ENCODE measurements at places on chromosomes 2 and 18. TPM values are rescaled to one million over a fixed set of nuclear protein-coding genes. Genes with fewer than 3 reads are reported as not detected.

The MFSD2B gene
- total RNA-seq: 0.48 TPM

The NT5DC4 gene
- 4.0 TPM for total RNA-seq

The TXNDC2 gene
- not detected for total RNA-seq

The TMEM182 gene
- total RNA-seq: 13.6 TPM

The MAP3K19 gene
- not detected for total RNA-seq

The NT5C1B gene
- total RNA-seq: not detected

The SLC35F5 gene
- total RNA-seq: 140 TPM

The GALR1 gene
- not detected for total RNA-seq

The IL36B gene
- not detected for total RNA-seq

The CIB4 gene
- total RNA-seq: not detected

Data from Caco-2 (cell line).